ENCODE measurements at places on chromosomes 3 and 15.
A peak's percentile ranks its signal among the peaks of the same experiment; 100 is the strongest.

GRCh38 chr15:99613481-99613880 is 47.7 kb downstream of the MEF2A start:
- H3K4me3 ChIP-seq: no peak overlapping the region
- no peaks in the 10 kb centered on the region for H3K36me3 ChIP-seq
- peaks cover 3% of the 10 kb centered on the region for H3K4me1 ChIP-seq
- no peaks in the 10 kb centered on the region for H3K27me3 ChIP-seq

GRCh38 chr3:19543212-19543841 is 390.7 kb downstream of the EFHB start:
- no peaks in the 10 kb centered on the region for H3K36me3 ChIP-seq
- peaks cover 16% of the 10 kb centered on the region for H3K4me1 ChIP-seq
- no peaks in the 10 kb centered on the region for H3K27me3 ChIP-seq

DNA sequence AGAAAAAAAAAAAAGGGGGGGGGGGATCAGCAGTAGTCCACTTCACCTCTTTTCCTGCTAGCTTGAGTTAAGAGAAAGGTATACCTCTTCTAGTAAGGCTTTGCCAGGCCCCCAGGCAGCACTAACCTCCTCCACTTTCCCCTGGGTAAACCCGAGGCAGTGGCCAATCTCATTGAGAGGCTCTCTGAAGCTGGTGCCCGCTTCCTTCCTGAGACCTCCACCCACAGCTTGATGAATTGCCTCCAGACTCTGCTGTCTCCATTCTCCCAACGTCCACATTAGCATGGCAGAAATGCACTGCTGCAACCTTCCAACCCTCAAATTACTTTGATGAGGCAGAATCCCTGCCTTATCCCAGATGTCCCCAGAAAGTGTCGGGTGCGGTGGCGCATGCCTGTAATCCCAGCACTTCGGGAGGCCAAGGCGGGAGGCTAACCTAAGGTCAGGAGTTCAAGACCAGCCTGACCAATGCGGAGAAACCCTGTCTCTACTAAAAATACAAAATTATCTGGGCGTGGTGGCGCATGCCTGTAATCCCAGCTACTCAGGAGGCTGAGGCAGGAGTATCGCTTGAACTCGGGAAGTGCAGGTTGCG is 15.3 kb downstream of the RLBP1 start:
- H3K4me3 ChIP-seq: no peak overlapping the region
- H3K27ac ChIP-seq: no peak overlapping the region
- DNase-seq: no peak
- H3K4me1 ChIP-seq: no peaks in the 10 kb centered on the region

- peaks cover 75% of the 10 kb centered on the region for H3K4me1 ChIP-seq
- peaks cover 100% of the 10 kb centered on the region for H3K27me3 ChIP-seq
- H3K36me3 ChIP-seq: no peaks in the 10 kb centered on the region
- DNase-seq: peak; percentile 66
- H3K27ac ChIP-seq: no peak overlapping the region
Measured at GRCh38 chr3:137768361-137769321, 4.5 kb downstream of the SOX14 start.

- no peak for DNase-seq
- H3K27me3 ChIP-seq: no peaks in the 10 kb centered on the region
- no peaks in the 10 kb centered on the region for H3K36me3 ChIP-seq
- H3K4me3 ChIP-seq: no peak overlapping the region
- H3K4me1 ChIP-seq: no peaks in the 10 kb centered on the region
Measured at GRCh38 chr15:80932513-80932815, 57.2 kb downstream of the MESD start.

GRCh38 chr3:64898941-64899340 is 211.1 kb upstream of the ADAMTS9 start:
- DNase-seq: no peak
- no peaks in the 10 kb centered on the region for H3K36me3 ChIP-seq
- H3K4me1 ChIP-seq: peaks cover 10% of the 10 kb centered on the region
- H3K27me3 ChIP-seq: no peaks in the 10 kb centered on the region

DNA sequence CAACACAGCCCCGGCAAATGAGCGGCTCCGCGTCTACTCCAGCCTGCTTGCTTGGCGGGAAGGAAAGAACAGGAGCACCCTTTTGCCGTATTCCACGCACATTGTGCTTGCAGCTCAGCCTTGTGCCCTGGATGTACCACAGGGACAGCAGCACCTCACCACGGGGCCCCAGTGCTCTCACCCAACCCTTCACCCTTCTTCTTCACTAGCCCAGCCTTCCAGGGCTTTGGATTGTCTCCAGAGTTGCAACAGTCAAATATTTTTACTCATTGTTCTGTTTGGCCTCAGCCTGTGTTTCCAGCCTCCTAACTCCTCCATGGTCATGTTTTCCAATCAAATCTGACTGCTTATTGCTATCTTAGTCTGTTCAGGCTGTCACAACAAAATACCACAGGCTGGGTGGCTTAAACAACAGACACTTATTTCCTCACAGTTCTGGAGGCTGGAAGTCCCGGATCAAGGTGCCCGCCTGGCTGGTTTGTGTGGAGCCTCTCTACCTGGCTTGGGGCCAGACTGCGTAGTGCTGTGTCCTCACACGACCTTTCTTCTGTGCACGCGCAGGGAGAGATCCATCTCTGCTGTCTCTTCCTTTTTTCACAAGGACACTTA is 79.2 kb upstream of the ABHD17C start:
- no peak overlapping the region for H3K27ac ChIP-seq
- H3K4me3 ChIP-seq: no peak overlapping the region
- no peaks in the 10 kb centered on the region for H3K27me3 ChIP-seq
- H3K36me3 ChIP-seq: no peaks in the 10 kb centered on the region
- no peak for DNase-seq

- H3K27me3 ChIP-seq: no peaks in the 10 kb centered on the region
- no peak overlapping the region for H3K27ac ChIP-seq
- DNase-seq: no peak
- H3K36me3 ChIP-seq: no peaks in the 10 kb centered on the region
- H3K4me3 ChIP-seq: no peak overlapping the region
Measured at GRCh38 chr3:179743913-179744312, 91.1 kb downstream of the USP13 start.

GRCh38 chr3:43010638-43011037 is 31.5 kb downstream of the GASK1A start:
- no peaks in the 10 kb centered on the region for H3K4me1 ChIP-seq
- DNase-seq: no peak
- H3K27me3 ChIP-seq: no peaks in the 10 kb centered on the region
- H3K36me3 ChIP-seq: no peaks in the 10 kb centered on the region
- H3K4me3 ChIP-seq: no peak overlapping the region
- H3K27ac ChIP-seq: no peak overlapping the region

DNA sequence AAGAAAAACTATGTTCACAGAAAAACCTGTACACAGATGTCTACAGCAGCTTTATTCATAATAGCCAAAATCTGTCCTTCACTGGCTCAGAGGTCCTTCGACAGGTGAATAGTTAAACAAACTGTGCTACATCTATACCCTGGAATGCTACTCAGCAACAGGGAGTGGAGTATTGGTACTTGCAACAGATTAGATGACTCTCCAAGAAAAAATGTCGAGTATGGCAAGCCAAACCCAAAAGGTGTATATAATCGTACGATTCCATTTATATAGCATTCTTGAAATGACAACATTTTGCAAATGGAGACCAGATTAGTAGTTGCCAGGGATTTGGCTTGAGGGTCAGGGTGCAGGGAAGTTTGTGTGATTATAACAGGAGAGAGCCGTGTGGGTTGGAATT is 22.4 kb upstream of the RGMA start:
- H3K4me1 ChIP-seq: peaks cover 8% of the 10 kb centered on the region
- no peaks in the 10 kb centered on the region for H3K36me3 ChIP-seq
- peaks cover 20% of the 10 kb centered on the region for H3K27me3 ChIP-seq
- no peak for DNase-seq
- no peak overlapping the region for H3K4me3 ChIP-seq

GRCh38 chr3:108153451-108153981 is 62.7 kb upstream of the CD47 start:
- H3K27me3 ChIP-seq: no peaks in the 10 kb centered on the region
- no peak overlapping the region for H3K27ac ChIP-seq
- no peaks in the 10 kb centered on the region for H3K36me3 ChIP-seq
- peaks cover 8% of the 10 kb centered on the region for H3K4me1 ChIP-seq
- peak; percentile 77 for DNase-seq

- DNase-seq: no peak
- peaks cover 12% of the 10 kb centered on the region for H3K4me1 ChIP-seq
- H3K4me3 ChIP-seq: no peak overlapping the region
Measured at GRCh38 chr3:98705694-98706093, 57.4 kb upstream of the ST3GAL6 start.

- no peaks in the 10 kb centered on the region for H3K27me3 ChIP-seq
- DNase-seq: no peak
- no peak overlapping the region for H3K4me3 ChIP-seq
- H3K27ac ChIP-seq: no peak overlapping the region
Measured at GRCh38 chr3:195555110-195555509, 12.0 kb upstream of the PPP1R2 start.

- no peak overlapping the region for H3K27ac ChIP-seq
- no peaks in the 10 kb centered on the region for H3K27me3 ChIP-seq
- no peak overlapping the region for H3K4me3 ChIP-seq
- DNase-seq: no peak
- H3K36me3 ChIP-seq: no peaks in the 10 kb centered on the region
Measured at GRCh38 chr3:30221619-30222018, 384.8 kb upstream of the TGFBR2 start.

DNA sequence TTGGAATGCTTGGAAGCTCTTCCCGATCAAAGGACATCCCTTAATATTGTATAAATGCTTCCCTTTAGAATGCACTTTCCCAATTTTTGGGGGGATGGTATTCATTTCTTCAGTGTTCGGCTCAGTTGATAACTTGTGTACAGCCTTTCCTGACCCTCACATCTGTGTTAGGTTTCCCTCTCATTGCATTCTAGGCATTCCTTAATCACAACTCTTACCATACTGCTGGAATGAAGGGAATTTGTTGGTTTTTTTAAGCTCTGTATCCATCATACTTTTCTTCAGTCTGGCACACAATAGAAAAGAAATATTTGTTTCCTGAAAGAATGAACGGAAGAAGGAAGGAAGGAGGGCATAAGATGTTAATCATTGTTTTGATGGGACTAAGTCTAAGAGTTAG is 119.5 kb downstream of the CHST2 start:
- no peak for DNase-seq
- no peak overlapping the region for H3K4me3 ChIP-seq
- no peak overlapping the region for H3K27ac ChIP-seq

DNA sequence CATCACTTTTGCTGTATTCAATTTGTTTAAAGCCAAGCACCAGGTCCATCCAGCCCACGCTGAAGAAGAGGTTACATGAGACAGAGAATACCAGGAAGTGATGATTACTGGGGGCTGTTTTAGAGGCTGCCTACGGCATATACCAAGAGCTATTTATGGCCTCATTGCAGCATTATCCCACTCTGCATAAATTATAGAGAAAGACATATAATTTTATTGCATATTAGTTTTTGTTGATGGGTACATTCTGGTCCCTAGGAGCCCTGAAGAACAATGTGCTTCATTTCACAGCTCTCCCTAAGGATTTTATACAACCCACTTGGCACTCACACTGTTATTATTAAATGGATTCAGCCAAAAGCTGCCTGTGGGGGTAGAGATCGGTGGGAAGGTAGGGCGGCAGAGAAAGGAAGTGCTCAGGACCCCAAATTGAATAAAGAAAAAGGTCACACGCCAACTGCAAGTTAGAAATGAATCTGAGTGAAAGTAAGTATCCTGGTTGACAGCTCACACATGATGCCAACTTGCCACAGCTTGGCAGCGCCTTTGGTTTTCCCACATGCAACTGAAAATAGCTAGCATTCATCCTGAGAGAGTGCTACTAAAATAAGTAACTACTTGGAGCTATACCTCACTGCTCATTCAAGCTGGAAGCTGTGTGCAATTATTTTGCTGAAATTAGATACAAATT is 73.7 kb downstream of the CCNL1 start:
- no peak for DNase-seq
- H3K36me3 ChIP-seq: no peaks in the 10 kb centered on the region
- peaks cover 22% of the 10 kb centered on the region for H3K27me3 ChIP-seq
- H3K4me1 ChIP-seq: peaks cover 13% of the 10 kb centered on the region
- H3K27ac ChIP-seq: no peak overlapping the region

GRCh38 chr15:25710184-25710583 is 152.9 kb downstream of the ATP10A start:
- H3K4me3 ChIP-seq: no peak overlapping the region
- no peaks in the 10 kb centered on the region for H3K4me1 ChIP-seq
- no peak overlapping the region for H3K27ac ChIP-seq
- H3K36me3 ChIP-seq: no peaks in the 10 kb centered on the region
- peak; percentile 81 for DNase-seq

DNA sequence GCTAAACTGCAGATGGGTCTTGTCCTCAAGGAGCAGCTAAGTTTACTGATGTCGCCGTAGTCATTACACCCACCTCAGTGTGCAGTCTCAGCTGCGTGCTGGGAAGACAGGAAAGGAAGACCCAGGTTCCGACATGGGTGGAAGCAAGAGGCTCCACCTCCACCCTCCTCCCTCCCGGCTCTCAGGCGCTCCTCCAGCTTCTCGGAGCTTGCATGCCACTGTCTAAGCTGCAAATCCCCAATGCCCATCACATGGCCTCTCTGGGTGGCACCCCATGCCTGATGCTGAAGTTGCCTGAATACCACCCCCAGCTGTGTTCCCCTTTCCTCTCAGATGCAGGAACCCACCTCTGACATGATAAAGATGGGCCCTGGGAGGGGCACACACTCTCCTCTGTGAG is 58.5 kb downstream of the MGLL start:
- H3K27me3 ChIP-seq: no peaks in the 10 kb centered on the region
- H3K4me3 ChIP-seq: no peak overlapping the region
- no peaks in the 10 kb centered on the region for H3K36me3 ChIP-seq
- DNase-seq: no peak
- H3K4me1 ChIP-seq: peaks cover 3% of the 10 kb centered on the region

GRCh38 chr3:61340931-61341461 is 89.7 kb upstream of the FHIT start:
- H3K4me3 ChIP-seq: no peak overlapping the region
- H3K27me3 ChIP-seq: no peaks in the 10 kb centered on the region
- H3K27ac ChIP-seq: no peak overlapping the region

- no peaks in the 10 kb centered on the region for H3K4me1 ChIP-seq
- no peaks in the 10 kb centered on the region for H3K36me3 ChIP-seq
- no peak overlapping the region for H3K4me3 ChIP-seq
- DNase-seq: no peak
- no peaks in the 10 kb centered on the region for H3K27me3 ChIP-seq
Measured at GRCh38 chr15:33377204-33377603, 66.4 kb downstream of the RYR3 start.

DNA sequence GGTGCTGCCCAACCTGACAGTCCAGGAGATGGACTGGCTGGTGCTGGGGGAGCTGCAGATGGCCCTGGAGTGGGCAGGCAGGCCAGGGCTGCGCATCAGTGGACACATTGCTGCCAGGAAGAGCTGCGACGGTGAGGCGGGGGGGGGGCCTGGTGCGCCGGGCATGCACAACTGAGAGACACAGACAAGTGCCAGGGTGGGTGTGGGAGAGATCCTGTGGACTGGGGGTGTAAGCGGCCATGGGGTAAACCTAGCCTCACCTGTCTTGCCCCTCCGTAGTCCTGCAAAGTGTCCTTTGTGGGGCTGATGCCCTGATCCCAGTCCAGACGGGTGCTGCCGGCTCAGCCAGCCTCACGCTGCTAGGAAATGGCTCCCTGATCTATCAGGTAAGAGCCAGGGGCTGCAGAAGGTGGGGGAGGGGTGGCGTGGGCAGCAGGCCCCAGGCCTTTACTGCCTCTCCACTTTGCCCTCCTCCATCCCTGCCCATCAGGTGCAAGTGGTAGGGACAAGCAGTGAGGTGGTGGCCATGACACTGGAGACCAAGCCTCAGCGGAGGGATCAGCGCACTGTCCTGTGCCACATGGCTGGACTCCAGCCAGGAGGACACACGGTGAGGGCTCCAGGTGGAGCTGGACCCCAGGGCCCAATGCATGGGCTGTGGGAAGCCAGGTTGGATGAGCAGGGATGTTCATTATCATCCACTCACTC is 3.3 kb downstream of the CHRD start:
- DNase-seq: no peak
- H3K27ac ChIP-seq: no peak overlapping the region
- no peak overlapping the region for H3K4me3 ChIP-seq
- peaks cover 22% of the 10 kb centered on the region for H3K4me1 ChIP-seq
- no peaks in the 10 kb centered on the region for H3K36me3 ChIP-seq

All from neural progenitor cell (in vitro differentiated cells).